ENCODE measurements at places on chromosomes 1 and 21.

DNA sequence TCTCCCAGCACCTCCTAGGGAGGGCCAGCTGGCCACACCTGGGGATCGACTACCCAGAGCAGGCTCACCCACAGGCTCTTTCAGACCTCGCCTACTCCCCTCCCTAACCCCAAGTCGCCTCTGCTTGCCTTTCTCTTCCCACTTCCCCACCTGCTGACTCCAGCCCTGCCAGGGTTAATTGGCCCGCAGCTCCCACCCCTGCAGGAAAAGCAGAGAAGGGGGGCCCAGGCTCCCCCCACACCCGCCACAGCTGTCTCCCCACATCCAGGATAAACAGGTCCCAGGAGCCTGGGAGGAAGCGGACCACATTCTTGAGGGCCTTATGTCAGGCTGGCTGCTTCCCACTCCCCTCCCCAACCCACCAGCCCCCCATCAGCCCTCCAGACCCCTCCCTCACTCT is 45.0 kb downstream of the TAS1R2 start:
- no peak for DNase-seq

- no peak for DNase-seq
These were observed 27.6 kb downstream of the NCF2 start for GRCh38 chr1:183562701-183563100.

DNA sequence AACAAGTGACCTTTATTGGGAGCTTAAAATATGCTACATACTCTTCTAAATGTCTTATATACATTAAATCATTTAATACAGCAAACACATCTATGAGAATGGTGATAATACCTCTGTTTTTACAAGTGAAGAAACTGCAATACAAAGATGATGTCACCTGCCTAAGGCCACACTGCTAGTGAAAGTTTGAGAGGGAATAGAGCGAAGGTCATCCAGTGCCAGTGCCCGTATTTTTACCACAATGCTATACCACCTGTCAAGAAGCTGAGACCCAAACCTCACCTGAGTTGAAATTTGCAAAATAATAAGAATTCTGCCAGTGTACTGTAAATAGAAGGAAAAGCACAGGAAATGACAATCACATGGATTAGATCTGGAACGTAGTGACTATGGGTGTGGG is 200.4 kb upstream of the TMPRSS15 start:
- no peak for DNase-seq

- DNase-seq = no peak
These were observed 19.4 kb downstream of the CERS2 start for GRCh38 chr1:150955280-150955679.

GRCh38 chr1:169137357-169137756 is 30.9 kb downstream of the ATP1B1 start:
- DNase-seq = no peak

DNA sequence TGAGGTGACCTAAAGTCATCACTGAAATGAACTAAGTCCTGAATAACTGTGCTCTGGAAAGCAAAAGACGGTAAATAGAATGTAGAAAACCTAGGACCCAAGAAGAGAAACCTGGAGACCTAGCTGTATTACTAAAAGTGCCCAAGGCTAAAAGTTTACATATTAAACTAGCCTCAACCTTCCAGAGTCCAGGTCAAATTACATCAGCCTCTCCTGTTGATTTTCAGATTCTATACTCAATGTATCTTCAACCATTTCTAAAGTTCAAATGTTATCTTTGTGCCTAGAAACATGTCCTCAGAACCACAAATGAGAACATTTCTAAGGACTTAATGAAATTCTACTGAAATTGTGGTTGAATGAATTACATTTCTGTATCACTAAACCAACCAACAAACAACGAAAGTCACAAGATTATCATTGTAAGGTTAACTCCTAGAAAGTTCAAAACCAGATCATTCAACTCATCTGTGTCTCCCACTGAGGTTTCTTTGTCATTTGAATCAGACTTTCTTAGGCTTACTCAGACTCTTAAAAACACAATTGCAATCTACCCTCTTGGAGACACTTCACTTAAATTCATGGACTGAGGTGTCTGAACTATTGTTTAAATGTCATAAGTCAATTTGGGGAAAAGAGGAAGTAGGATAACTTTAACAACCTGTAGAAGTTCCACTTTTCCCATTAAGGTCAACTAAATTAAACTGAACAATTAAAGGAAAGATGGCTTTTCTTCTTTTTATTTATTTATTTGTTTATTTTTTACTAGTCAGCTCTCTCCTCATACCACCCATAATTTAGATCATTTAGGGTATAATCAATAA is 207.7 kb downstream of the BARHL2 start:
- no peak for DNase-seq
